ENCODE measurements at places on chromosomes 5 and 9. TPM values are rescaled to one million over a fixed set of nuclear protein-coding genes. Genes with fewer than 3 reads are reported as not detected.

- H3K4me3 ChIP-seq, result no peak overlapping the region
- H3K36me3 ChIP-seq, result peaks cover 5% of the 10 kb centered on the region
- no peak overlapping the region for H3K27ac ChIP-seq
- H3K4me1 ChIP-seq, result peaks cover 10% of the 10 kb centered on the region
- DNase-seq, result no peak
- peaks cover 19% of the 10 kb centered on the region for H3K27me3 ChIP-seq
Measured at GRCh38 chr9:95801797-95802196, 73.7 kb upstream of the ERCC6L2 start.

DNA sequence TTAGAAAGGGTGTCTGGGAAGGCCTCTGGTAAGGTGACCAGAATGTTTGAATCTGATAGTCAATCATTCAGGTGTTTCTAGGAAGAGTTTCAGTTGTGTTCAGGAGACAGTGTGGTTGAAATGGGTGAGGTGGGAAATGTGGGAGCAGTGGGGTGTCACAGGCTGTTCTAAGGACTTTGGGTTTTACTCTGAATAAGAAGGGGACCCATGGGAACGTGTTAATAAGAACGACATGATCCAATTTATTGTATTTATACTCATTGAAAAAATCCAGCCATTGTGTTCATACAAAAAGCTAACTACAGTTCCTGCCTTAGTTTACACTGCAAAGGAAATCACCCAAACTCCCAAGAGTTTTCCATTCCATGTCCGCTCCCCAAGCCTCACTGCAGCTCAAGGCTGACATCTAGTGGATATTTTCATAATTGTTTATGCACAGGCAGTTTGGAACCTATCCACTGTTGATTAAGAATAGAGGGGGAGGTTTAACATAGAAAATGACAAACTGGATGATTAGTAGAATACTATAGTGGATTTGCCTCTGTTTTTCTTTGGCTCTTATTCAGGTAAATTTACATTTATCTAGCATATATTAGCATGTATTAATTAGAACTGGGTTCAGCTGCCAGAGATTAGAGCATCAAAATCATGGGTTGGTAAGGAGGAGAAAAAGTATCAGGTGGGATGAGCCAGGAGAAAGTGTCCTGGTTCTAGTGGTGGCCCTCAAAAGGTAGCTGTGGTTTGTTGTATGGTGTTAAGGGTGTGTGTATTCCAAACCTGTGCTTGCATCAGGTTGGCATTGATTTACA is 17.7 kb downstream of the CAVIN4 start:
- no peak for DNase-seq
- no peak overlapping the region for H3K27ac ChIP-seq
- no peaks in the 10 kb centered on the region for H3K36me3 ChIP-seq
- no peak overlapping the region for H3K4me3 ChIP-seq
- H3K27me3 ChIP-seq, result peaks cover 12% of the 10 kb centered on the region
- H3K4me1 ChIP-seq, result peaks cover 13% of the 10 kb centered on the region

DNA sequence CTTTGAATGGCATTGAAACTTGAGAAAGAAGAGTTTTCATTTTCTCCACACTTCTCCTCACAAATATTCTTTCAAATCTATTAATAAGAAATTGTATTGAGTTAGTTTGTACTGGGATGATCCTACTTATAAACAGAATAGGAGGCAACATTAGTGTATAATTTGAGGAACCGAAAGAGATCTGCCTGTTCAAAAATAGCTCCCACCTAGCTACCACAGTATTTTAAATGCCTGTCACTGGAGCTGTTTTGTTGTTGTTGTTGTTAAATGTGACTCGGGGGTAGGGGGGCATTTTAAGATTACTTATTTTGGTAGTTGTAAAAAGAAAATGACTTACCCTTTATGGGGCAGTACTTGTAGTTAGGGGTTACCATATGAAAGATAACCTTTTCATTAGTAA is 20.1 kb upstream of the HAPLN1 start:
- peaks cover 2% of the 10 kb centered on the region for H3K36me3 ChIP-seq
- H3K27ac ChIP-seq, result no peak overlapping the region
- no peaks in the 10 kb centered on the region for H3K27me3 ChIP-seq
- no peak for DNase-seq
- H3K4me1 ChIP-seq, result peaks cover 27% of the 10 kb centered on the region
- no peak overlapping the region for H3K4me3 ChIP-seq

Gene CCDC183
- 0.89 TPM for total RNA-seq

DNA sequence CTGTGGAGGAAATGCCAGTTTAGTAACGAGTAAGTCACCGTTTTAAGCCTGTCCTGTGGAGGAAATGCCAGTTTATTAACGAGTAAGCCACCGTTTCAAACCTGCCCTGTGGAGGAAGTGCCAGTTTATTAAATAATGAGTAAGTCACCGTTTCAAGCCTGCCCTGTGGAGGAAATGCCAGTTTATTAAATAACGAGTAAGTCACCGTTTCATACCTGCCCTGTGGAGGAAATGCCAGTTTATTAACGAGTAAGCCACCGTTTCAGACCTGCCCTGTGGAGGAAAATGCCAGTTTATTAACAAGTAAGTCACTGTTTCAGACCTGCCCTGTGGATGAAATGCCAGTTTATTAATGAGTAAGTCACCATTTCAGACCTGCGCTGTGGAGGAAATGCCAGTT is 18.9 kb upstream of the PDCD6 start:
- no peak overlapping the region for H3K27ac ChIP-seq
- DNase-seq, result no peak
- H3K36me3 ChIP-seq, result peaks cover 56% of the 10 kb centered on the region
- H3K4me3 ChIP-seq, result no peak overlapping the region
- no peaks in the 10 kb centered on the region for H3K4me1 ChIP-seq
- H3K27me3 ChIP-seq, result no peaks in the 10 kb centered on the region

DNA sequence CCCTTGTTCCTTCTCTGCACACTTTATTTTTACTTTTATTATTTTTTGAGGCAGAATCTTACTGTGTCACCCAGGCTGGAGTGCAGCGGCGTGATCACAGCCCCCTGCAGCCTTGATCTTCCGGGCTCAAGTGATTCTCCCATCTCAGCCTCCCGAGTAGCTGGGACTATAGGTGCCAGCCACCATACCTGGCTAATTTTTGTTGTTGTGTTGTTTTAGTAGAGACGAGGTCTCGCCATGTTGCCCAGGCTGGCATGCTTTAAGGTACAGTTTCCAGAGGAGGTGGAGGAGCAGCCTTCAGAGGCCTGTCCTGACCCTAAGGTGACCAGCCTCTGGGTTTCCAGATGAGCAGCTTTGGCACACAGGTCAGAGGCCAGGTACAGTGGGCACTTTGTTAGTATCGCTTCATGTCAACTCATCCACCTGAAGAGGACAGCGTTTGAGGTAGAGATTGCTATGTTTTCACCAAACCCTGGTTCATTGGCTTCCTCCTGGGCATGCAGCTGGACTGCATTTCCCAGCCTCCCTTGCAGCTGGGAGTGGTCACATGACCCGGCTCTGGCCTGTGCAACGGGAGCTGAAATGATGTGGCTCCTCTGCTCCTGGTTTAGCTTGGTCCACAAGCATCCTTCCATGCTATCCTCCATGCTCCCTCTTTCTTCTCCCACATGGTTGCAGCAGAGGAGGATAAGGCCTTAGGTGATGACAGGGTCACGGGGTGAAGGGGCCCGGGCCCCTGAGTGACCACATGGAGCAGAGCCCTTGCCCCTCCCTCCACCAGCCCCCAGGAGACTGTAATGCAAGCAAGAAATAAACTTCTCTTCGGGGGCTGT is 139.3 kb upstream of the IER5L start:
- H3K27ac ChIP-seq, result peak overlapping the region; percentile 74
- no peaks in the 10 kb centered on the region for H3K36me3 ChIP-seq
- no peak overlapping the region for H3K4me3 ChIP-seq
- peak; percentile 62 for DNase-seq
- no peaks in the 10 kb centered on the region for H3K27me3 ChIP-seq

DNA sequence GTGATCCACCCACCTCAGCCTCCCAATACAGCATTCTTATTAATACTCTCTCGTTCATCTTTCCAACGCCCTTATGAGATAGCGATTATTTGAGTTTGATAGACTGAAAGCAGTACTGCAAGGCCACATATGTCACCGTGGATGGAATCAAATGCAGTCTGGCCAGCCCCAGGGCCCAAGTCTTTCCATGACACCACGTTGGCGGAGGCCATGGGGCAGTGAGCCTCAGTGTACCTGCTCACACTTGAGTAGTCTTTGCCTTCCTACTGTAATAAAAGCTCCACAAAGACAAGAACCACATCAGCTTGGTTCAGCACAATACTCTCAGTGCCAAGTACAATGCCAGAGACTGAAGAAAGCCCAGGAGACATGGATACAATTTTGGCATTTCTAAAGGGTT is 88.5 kb downstream of the TTLL11 start:
- H3K4me1 ChIP-seq, result peaks cover 24% of the 10 kb centered on the region
- DNase-seq, result peak; percentile 46
- no peak overlapping the region for H3K27ac ChIP-seq
- no peaks in the 10 kb centered on the region for H3K27me3 ChIP-seq
- H3K4me3 ChIP-seq, result no peak overlapping the region
- H3K36me3 ChIP-seq, result no peaks in the 10 kb centered on the region

GRCh38 chr5:81303563-81303962 is 2.2 kb downstream of the ZCCHC9 start:
- no peak overlapping the region for H3K27ac ChIP-seq
- DNase-seq, result no peak
- peak overlapping the region; percentile 16 for H3K4me3 ChIP-seq
- peaks cover 26% of the 10 kb centered on the region for H3K4me1 ChIP-seq

- no peaks in the 10 kb centered on the region for H3K27me3 ChIP-seq
- no peak overlapping the region for H3K4me3 ChIP-seq
- DNase-seq, result no peak
- H3K27ac ChIP-seq, result no peak overlapping the region
Measured at GRCh38 chr5:89498699-89499098, 615.7 kb upstream of the MEF2C start.

Gene SHISAL2B
- not detected for total RNA-seq

DNA sequence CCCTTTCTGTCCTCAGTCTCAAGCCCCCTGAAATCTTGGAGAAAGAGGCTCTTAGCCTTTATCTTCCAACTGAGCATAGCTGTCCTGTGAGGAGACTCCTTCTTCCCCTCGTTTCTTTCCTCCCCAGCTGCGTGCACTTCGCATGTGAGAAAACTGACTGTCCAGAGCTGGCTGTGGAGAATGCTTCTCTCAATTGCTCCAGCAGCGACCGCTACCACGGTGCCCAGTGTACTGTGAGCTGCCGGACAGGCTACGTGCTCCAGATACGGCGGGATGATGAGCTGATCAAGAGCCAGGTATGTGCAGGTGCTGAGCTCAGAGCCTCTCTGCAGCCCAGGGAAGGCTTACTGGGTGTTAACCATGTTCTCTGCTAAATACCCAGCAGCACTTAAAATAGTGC is 190.8 kb downstream of the PAPPA start:
- peaks cover 73% of the 10 kb centered on the region for H3K36me3 ChIP-seq
- no peak overlapping the region for H3K27ac ChIP-seq
- peaks cover 21% of the 10 kb centered on the region for H3K4me1 ChIP-seq
- no peak overlapping the region for H3K4me3 ChIP-seq

- no peak for DNase-seq
- peaks cover 48% of the 10 kb centered on the region for H3K27me3 ChIP-seq
- no peak overlapping the region for H3K27ac ChIP-seq
Measured at GRCh38 chr5:171808951-171809350, 23.3 kb downstream of the SMIM23 start.
